ENCODE measurements at places on chromosomes 16 and 17. TPM values are rescaled to one million over a fixed set of nuclear protein-coding genes. Genes with fewer than 3 reads are reported as not detected.

DOC2A gene
- total RNA-seq = 3.9 TPM

CCDC200 gene
- not detected for total RNA-seq

KRT40 gene
- not detected for total RNA-seq

ZFPM1 gene
- 0.66 TPM for total RNA-seq

CD300LG gene
- 3.3 TPM for total RNA-seq

CASKIN1 gene
- total RNA-seq = 0.36 TPM

LRRC37A2 gene
- total RNA-seq = 15.8 TPM

TBC1D26 gene
- total RNA-seq = 1.1 TPM

BPTF gene
- total RNA-seq = 91.1 TPM

GP1BA gene
- total RNA-seq = not detected

PEX12 gene
- total RNA-seq = 4.6 TPM

NPW gene
- total RNA-seq = not detected

ICAM2 gene
- total RNA-seq = 59.5 TPM

KRT24 gene
- 0.36 TPM for total RNA-seq

C17orf113 gene
- 0.71 TPM for total RNA-seq

SEC14L5 gene
- 0.49 TPM for total RNA-seq

Measured in sigmoid colon (tissue), 7 donors.